ENCODE measurements at places on chromosomes 2 and 18.

DNA sequence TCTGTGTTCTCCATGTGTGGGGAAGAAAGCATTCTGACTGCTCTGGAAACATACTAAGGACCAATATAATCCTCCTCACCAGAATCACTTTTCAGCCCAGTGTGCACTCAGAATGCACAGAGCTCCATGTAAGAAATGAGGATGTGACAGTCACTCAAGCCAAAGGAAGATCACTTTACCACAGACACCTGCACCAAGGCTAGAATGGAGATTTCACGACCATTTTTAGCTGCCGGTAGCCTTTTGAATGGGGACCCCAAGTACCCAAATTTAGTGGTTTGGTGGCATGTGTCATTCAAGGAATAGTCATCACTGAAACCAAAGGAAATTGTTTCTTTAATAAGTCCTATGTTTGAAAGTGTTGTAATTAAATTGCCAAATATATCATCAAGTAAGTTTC, 613.2 kb upstream of the ACVR2A start:
- no peak for DNase-seq

DNA sequence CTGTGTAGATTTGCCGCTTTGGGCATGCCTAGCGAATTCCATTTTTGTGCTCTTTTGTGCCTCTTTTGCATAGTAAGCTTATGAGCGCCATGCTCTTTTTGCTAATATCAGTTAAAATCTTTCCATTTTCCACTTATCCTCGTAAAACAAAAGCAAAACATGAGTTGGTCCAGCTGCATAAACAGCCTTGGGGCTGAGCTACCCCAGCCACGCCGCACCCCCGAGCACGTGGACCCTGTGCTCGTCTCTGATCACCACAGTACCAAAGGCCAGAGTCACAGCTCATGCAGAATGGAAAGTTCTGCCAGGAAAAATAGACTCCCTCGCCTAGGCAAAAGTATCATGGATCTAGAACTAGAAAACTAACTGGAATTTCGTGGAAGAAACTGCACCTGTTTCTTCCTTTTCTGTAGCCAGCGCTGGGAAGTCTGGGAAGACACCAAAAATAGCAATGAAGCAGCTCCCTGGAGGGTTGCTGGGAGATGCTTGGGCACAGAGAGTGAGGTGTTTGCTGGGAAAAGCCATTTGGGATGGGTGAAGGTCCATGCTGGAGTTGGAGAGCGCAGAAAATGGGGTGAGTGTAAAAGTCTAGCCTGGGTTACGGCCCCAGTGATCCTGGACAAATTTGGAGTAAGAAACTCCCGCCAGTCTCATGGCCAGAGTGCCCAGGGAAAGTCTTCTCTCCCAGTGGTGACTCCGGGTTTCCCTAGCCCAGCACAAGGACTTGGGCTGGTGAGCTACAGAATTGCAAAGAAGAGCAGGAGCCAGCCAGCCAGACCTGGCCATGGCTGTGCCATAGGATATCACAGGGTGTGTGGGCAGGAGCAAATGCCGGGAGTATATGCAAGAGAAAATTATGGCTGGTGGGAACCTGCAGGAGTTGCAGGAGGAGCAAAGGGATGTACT, 218.4 kb downstream of the GBX2 start:
- no peak for DNase-seq

DNA sequence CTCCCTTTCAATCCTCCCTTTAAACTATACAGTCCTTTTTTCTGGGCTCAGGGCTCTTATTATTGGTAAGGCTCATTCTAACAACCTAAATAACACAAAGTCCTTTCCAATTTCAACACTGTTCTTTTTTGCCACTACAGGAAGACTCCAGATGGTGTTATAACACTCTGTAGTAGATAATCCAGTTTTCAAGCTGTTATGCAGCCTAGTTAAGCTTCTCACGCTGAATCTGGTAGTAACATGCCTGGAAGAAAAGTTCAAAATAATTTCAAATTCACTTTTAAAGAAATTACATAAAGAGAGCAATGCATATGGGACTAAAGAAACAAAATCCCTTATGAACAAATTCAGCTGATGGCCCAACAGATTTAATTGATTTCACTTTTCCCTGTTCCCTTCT, 3.2 kb upstream of the MPP4 start:
- DNase-seq = no peak

DNA sequence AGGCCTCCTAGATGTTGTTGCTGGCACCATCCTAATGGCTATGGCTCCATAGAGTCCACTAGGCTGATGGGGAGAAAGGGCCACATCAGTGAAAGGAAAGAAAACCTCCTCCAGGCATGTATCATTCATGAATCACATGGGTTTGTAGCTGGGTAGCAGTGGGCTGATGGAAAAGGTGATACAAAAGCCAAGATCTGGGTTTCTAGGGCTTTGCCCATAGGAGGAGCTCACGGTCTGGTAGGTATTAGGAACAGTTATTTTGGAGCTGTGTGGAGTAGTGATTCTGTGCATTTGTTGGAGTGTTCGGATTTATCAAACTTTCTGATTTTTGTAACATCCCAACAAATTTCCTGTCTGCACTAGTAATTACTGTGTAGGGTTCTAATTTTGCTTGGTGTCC, 259.2 kb downstream of the SLC4A3 start:
- DNase-seq = no peak

DNA sequence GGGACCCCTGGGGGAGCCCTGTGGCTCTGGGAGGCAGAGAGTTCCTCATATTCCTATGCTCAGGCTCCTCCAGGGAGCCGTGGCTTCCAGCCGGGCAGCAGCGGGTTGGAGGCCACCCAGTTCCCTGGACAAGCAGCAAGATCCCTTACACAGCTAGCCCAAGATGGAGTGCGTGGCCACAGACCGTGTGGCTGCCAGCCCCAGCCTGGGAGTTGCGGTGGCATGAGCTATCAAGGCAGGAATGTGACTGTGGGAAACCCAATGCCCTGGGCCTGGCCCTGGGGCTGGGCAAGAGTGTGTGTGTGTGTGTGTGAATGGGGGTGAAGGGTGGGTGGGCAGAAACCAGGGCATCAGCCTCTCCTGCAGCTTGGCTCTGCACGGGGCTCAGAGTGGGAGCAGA, 130.5 kb downstream of the DYSF start:
- no peak for DNase-seq

DNA sequence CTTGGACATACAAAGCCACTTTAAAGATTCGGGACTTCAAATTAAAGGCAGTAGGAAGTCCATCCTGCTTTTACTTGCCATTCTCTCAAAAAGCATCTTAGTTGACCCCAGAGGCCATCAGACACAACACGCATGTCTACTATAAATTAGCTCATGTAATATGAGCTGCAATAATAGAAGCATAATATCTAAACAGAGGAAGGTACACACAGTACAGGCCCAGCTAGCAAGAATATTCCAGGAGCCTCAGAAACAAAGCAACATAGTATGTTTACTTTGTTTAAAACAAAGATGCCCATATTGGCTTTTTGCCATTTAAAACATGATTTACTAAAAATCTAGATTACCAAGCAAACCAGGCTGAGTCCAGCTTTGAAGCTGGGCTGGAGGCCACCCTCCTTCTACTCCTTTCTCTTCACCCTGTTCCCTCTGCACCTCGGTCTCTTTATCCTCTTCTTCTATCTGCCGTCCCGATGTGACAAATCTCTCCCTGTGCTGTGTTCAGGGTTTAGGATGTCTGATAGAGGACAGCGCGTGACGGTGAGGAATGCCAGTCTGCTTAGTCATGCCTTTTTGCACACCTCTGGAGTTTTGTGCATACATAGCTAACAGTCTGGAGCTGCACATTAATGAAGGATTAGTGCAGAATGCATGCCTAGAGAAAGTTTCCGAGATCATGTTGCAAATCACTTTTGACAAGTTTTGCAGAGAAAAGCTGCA, 28.2 kb downstream of the DTNA start:
- no peak for DNase-seq

DNA sequence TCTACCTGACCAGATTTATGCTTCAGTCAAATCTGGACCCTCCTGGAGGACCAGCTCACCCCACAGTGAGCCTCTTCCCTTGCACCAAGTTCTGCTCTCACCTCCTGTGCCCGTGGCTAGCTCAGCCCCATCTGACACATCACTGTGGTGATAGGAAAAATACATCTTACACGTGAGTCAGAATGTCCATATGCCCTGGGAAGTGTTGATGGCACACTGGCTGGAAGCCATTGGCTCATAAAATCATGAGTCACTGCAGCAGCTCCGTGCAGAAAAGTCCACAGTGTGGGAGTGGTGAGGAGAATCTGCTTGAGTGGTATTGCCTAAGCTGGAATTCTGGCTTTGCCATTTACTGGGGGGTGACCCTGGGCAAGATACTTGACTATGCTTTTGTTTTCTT, 42.6 kb upstream of the RAPGEF4 start:
- DNase-seq = no peak

- DNase-seq = peak; percentile 62
These were observed 94.2 kb upstream of the DLX2 start for GRCh38 chr2:172196768-172197431.

GRCh38 chr2:127591221-127591923, 54.6 kb upstream of the GPR17 start:
- peak; percentile 62 for DNase-seq

DNA sequence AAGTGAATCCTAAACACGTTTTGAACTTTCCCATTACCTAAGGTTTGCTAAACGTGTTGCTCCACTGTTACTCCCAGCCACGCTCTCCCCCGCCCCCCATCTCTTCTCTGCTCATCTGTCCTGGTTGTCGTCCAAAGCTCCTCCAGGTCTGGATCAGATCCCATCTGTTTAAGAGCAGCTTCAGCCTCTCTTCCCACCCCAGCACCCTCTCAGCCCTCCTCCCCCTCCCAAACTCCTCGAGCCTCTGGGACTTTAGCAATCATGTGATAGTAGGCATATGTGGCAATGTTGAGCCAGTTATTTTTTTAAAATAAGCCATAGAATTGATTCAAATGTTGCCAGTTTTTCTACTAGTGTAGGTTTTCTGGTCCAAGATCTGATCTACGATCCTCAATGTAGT, 20.0 kb upstream of the LPIN1 start:
- DNase-seq = no peak

DNA sequence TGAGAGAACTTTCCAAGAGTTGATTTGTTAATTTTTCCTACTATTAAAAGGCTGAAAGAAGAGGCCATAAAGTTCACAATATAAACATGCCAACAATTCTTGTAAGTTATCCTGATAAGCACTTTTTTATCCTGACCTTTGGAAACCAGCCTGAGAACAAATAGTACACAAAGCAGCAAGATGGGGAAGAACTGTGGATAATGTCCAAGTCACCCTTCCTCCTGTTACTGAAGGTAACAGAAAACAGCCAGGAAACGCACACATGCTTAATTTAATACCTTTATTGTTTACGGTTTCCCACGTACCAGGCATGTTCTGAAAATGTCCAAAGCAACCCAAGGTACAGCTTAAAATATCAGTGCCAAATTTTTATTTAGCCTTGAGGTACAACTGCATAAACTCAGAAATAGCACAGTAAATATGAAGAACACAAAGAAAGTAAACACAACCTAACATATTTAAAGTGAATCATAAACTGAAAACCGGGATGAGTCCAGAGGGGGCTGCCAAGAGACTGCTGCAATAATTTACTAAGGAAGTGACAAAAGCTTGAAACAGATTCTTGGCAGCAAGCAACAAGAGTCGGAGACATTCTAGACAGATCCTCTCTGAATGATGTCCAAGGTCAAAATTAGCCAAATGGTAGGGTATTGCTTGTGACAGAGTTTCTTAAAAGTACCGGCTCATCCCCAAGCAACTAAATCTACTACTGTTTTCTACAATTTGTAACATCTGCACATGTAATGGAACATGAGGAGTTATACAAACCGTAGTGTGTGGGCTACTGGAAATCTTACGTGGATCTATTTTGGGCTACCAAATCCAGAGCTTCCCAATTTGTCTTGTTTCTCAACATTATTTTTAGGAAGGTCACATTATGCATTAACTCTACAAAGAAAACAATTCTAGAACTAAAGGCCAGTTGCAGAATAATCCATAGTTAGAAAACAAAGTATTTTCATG, 93.2 kb downstream of the CABYR start:
- no peak for DNase-seq

GRCh38 chr2:175676813-175677212, 325.3 kb downstream of the LNPK start:
- no peak for DNase-seq

DNA sequence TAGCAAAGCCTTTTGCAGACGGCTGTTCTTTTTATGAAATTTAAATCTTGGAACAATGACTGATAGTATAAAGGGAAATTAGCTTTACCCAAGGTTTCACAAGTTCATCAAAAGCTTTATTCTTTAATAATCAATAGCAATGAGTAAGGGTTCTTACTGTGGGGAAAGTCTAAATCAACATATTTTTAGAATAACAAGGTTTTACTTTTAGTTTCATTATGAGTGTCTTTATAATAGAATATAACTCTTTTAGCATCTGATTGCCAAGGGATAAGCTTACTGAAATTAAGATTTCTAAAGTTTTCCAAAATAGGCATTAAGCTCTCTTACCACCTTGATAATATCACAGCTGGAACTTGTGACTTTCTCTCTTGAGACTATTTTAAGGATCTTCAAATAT, 1489.7 kb downstream of the LRP1B start:
- DNase-seq = no peak

- DNase-seq = no peak
These were observed 124.0 kb downstream of the NRP2 start for GRCh38 chr2:205806143-205806905.

- no peak for DNase-seq
These were observed 112.3 kb downstream of the RAB3GAP1 start for GRCh38 chr2:135164431-135164830.

- no peak for DNase-seq
These were observed 91.0 kb downstream of the TGIF1 start for GRCh38 chr18:3540805-3541548.

- no peak for DNase-seq
These were observed 170.7 kb downstream of the TDRD15 start for GRCh38 chr2:21294446-21294845.

- DNase-seq = no peak
These were observed 313.2 kb upstream of the ETAA1 start for GRCh38 chr2:67083951-67084350.

GRCh38 chr18:23920054-23920453, 94.5 kb upstream of the TTC39C start:
- DNase-seq = no peak

GRCh38 chr2:15718103-15718943, 126.7 kb downstream of the DDX1 start:
- no peak for DNase-seq

GRCh38 chr2:32357318-32358110, 691 bp downstream of the BIRC6 start:
- no peak for DNase-seq

DNA sequence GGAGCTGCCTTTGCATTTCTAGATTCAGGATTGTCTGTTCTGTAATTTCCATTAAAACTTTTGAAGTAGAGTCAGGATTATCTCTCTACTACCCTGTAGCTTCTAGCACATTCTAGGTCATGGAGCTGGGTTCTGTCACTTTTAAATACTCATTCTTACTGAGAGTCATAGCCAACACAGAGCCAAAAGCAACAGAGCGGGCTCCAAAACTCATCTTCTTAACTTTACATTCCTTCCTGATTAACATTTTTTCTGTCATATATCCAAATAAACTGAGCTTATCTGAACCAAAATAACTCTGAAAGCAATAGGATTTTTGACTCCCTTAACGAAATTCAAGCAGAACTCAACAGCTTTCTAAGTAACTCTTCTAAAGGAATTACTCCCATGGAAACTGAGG, 12.9 kb downstream of the PREPL start:
- DNase-seq = no peak

- no peak for DNase-seq
These were observed 156.6 kb downstream of the INO80D start for GRCh38 chr2:205929246-205929942.

GRCh38 chr18:47595831-47596501, 334.5 kb downstream of the SMAD2 start:
- DNase-seq = no peak

GRCh38 chr2:48395658-48396057, 134.3 kb upstream of the STON1 start:
- DNase-seq = no peak

GRCh38 chr18:74515620-74516231, 18.6 kb upstream of the CNDP1 start:
- DNase-seq = no peak

Data from CD4-positive, alpha-beta T cell treated with Interleukin-1 beta for 1 hour (primary cell).